ENCODE measurements at places on chromosomes 3 and 15.
A peak's percentile ranks its signal among the peaks of the same experiment; 100 is the strongest.

- DNase-seq, result no peak
These were observed 53.2 kb downstream of the TMEM212 start for GRCh38 chr3:171896316-171896715.

GRCh38 chr3:38634111-38634510, 15.4 kb downstream of the SCN5A start:
- DNase-seq, result peak; percentile 94

DNA sequence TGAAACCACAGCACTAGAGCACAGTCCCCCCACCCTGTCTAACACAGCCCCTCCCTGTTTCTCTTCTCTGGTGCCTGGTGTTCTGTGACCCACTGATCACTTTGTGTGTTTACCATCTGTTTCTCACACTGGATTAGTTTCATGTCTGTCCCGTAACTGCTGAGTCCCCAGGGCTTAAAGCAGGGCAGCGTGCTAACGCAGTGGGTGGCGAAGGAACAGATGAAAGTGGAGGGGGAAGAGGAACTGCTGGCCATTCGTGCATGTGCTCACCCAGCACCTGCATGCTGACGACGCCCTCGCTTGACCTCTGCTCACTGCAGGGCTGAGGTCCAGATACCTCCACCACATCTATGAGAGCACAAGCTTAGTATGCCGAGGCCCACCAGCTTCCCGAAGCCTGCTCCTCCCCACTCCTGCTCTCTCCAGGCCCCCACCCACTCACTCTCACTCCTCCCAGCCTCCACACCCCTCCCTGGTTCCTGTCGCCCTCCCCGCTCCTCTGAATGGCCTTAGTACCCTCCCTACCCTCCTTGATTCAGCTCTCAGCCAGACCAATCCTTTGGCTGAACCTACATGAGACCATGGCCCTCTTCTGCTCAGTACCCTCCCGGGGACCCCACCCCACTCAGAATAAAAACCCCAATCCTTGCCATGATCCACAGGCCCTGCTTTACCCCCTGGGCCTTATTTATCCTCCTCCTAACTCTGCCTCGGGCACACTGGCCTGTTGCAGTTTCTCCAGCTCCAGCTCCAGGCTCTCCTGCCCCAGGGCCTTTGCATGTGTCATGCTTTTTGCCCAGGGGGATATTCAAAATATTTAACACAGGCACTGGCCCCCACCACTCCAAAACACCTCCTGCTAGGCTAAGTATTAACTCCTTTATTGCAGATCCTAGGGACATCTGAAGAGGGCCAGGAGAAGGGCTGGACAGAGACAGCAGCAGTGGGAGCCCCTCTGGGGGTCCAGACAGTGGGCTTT, 15.1 kb upstream of the IQSEC1 start:
- DNase-seq, result no peak

DNA sequence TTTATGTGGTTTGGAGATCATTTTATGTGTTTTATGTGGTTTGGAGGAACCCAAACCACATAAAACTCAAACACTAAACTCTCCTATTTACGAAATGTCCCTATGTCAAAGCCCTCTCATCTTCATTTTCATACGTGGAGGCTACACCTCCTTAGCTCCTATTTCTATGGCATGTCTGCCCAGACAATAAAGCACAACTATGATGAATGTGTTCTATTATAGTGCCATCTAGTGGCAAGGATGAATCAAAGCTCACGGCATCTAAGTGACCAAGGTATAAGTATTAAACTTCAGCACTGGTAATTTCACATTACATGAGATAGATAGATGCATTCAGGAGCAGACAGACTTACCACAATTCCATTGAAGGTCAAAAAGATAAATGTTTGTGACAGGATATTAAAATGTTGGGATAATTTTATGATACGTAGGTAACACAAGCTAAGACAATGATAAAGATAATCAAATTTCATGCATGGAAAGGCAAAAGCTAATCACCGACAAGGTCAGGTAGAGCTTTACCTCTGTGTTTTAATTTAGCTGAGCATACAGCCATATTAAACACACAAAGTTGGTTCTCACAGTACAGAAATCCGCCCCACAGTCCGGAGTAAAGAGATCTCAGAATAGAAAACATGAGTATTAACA, 130.6 kb upstream of the FHIT start:
- peak; percentile 20 for DNase-seq

GRCh38 chr3:127735767-127736693, 63.3 kb downstream of the ABTB1 start:
- peak; percentile 91 for DNase-seq

GRCh38 chr15:72487070-72487797, 13.1 kb downstream of the ARIH1 start:
- DNase-seq, result peak; percentile 47

DNA sequence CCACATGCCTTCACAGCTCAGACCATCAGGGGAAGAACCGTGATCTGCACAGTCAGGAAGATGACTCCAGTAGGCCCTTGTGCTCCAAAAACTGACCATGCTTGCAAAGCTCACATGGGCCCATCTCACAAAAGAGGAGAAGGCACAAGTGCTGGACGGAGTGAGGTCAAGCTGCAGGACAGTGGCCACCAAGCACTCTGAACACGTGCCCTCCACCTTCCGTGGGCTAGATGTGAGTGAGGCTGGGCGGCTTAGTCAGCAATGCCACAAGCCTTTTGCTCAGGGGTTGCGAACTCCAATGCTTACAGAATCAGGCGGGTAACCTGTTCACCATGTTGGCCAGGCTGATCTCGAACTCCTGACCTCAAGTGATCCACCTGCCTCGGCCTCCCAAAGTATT, 70.9 kb downstream of the SCN5A start:
- no peak for DNase-seq

DNA sequence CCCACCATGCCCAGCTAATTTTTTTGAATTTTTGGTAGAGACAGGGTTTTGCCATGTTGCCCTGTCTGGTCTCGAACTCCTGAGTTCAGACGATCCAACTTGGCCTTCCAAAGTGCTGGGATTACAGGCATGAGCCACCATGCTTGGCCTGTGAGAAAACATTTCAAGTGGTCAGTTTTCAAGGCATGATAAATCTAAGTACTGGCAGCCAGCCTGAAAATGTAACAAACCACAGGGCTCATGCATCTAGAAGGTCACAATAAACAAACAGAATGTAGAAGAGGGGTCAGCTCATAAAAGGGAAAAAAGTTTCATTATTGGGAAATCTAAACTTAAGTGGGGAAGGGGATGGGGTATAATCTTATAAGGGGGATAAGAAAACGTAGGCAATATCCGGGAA, 39.9 kb downstream of the PPCDC start:
- peak; percentile 73 for DNase-seq

GRCh38 chr3:155870945-155871745, 695 bp downstream of the GMPS start:
- peak; percentile 41 for DNase-seq

- no peak for DNase-seq
These were observed 169.3 kb downstream of the GREM1 start for GRCh38 chr15:32887090-32887489.

DNA sequence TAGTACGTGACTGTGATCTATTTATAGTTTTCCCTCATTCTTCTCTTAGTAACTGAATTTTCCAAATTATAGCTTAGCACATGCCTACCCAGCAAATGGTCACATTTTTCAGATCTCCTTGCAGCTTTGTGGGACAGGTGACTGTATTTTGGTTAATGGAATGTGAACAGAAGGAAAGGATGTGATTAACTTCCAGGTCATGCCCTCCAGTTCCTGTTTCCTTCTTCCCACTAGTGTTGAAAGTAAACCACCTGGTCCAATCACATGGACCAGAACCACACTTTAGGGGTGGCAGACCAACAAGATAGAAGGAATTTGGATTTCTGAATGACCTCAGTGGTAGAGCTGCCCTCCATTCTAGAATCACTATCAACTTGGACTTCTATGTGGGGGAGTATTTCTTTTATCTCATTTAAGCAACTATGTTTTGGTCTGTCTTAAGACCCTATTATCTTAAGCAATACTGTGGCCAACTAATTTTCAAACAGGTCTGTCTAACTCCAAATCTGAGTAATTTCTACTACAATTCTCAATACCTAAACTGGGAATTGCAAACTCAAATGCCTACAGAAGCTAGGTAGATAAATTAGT, 76.0 kb upstream of the TSC22D2 start:
- DNase-seq, result no peak

DNA sequence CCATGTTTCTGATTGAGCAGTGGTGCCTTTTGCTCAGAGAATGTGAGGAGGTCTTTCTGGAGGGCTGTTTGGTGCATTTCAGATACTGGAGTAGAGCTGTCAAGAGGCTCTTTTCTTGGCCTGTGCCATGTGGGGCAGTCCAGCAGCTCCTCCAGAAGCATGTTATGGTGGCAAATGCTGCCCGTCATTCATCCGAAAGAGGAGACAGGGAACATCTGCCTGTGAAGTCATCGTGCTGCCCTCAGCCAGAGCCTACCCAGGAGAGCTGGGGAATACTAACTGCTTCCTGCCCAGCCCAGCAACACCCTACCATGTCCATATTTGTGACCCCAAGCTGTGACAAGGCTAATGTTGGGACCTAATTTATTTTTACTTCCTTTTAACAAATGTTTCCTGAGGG, 82.2 kb upstream of the SLC6A6 start:
- no peak for DNase-seq

DNA sequence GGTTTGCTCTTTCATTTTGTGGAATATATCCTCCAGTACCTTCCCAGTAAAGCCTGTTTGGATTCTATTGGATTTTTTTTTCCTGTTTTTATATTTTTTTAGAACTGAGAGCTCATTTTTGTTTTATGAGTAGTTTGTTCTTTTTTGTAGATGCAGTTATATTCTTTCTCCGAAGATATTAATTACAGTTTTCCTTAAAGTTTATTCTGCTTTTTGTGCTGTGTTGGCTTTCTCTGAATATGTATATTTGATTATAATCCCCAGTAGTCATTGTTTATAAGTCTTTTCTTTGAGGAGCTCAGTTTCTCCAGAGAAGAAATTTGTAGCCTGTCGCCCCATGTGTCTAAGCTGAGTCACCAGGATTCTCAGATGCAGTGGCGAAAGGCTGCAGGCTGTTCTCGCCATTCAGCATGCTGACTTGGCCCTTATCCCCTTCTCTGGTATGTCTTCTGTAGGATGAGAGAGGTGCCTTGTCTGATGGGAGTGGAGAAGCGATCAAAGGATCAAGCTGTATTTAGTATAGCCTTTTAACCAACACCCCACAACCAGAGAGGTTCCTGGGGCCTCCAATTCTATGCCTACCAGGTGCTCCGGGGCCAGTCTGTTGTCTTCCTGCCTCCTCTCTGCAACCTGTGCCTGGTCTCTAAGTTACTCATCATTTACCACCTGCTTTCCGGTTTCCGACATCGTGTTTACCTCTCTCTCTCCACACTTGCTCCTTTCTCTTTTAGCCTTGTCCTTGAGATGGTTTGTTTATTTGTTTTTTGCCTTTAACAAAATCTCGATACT, 31.7 kb upstream of the MFSD1 start:
- DNase-seq, result peak; percentile 64

DNA sequence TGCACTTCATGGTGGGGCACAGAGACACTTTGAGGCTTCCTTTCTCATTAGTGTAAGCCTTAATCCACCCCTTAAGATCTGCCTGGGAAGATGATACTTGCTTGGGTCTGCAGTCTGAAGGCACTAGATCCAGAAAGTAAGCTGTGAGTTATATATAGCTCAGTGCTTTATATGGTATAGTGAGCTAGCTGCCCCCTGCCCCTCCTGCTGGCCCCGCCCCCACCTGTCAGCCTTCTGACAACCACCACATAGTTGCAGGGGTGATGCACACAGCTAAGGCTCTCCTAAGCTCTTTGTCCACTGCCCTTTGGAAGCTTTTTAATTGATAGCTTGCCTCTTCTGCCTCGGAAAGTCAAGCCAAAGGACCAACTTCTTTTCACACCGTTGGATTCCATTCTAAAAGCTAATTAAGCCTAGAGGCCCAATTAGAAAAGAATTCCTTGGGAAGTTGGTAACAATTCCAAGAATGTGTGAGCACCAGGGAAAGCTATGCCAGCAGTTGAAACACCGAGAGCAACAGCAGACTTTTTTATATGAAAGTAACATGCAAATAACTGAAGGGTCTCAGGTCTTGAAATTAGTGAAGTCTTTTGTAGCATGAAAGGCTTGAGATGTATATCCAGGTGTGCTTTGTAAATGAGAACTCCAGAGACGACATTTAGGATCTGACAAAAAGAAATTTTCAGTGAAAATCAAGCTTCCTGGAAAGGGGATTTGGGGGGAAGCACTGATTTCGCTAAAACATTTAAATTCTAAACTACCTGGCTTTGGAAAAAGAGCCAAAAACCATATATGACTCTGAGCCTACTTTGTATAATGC, 2.3 kb downstream of the TPM1 start:
- DNase-seq, result peak; percentile 40

GRCh38 chr15:73686781-73687256, 2.6 kb downstream of the CD276 start:
- peak; percentile 84 for DNase-seq

GRCh38 chr3:185778094-185778493, 46.7 kb downstream of the IGF2BP2 start:
- no peak for DNase-seq

DNA sequence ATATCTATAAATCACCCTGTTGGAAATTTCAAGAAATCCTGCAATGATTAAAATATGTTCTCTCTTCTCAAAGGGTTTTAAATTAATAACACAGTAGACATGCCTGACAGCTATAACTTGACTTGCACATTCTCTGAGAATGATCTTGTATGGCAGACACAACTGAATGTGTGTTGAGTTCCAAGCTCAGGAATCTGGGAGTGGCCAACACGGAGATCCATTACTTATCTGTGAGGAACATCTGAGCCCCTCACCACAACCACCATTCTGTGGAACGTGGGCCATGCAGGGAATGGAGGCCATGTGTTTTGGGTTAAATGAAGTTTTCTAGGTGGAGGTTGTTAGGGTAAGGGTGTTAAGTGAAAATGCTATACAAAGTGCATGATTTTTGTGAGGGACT, 105.3 kb upstream of the CHMP2B start:
- no peak for DNase-seq

GRCh38 chr3:4476496-4476895, 9.4 kb upstream of the SUMF1 start:
- DNase-seq, result peak; percentile 26

- DNase-seq, result no peak
These were observed 240.2 kb downstream of the UACA start for GRCh38 chr15:70523192-70523591.

- DNase-seq, result peak; percentile 61
These were observed 2.7 kb downstream of the ZMAT3 start for GRCh38 chr3:179068779-179069530.

DNA sequence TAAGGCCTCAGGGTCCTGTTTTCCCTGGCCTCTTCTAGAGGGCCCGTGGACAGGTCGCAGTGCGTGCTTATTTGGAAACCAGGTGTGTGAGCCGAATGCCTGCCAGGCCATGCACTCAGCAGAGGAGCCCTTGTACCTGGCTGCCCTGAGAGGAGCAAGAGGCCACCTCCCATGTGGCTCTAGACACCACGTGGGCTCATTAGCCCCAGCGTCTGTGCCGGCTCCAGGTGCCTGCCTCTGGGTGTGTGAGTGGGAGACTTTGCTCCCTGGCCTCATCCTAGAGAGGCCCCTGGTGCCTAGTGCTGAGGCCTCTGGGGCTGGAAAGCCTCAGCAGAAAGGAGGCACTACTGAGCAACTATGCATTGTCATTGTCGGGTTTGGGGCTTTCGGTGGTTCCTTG, 50.4 kb downstream of the KLF13 start:
- DNase-seq, result no peak

Measured in LHCN-M2 (cell line).